HTR-8/SVneo (cell line): ENCODE measurements at places on chromosomes 4 and X.

DNA sequence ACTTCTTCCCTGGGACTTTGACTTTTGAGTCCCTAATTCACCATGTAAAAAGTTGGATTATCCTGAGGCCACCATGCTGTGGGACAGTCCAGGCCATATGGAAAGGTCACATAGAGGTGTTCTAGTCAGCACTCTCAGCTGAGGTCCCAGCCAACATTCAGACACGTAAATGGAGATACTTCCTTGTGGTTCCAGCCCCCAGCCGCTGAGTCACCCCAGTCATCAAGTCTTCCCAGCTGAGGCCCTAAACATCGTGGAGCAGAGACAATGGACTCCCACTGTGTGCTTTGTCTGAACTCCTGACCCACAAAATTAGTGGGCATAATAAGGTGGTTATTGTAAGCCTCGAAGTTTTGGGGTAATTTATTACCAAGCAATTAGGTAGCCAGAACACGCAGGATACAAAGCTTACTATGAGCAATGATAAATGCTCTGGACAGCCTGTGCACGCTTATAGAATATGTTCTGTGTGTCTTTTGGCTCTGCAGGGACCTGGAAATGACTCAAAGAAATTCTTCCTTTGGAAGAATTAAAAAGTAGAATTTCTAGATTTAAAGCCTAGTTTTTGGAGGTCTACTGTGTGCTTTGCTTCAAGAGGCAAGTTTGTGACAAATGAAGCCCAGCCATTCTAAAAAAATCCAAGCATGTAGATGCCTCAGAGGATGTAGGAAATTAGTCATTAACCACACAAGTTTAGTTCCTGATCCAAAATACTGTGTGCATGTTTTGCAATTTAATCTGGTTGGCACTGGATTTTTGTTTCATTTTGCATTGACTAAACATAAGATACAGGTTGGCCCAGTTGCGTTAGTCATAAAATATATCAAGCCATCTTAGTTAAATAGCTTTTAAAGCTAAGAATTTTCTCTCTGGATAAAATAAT, 33.2 kb upstream of the SLC9A7 start:
- DNase-seq = peak; percentile 41

GRCh38 chrX:121869876-121870477, 822.6 kb downstream of the GLUD2 start:
- DNase-seq = no peak

- no peak for DNase-seq
These were observed 77.5 kb upstream of the CASK start for GRCh38 chrX:42000836-42001235.

- DNase-seq = no peak
These were observed 140.1 kb downstream of the UCHL1 start for GRCh38 chr4:41396869-41397268.

DNA sequence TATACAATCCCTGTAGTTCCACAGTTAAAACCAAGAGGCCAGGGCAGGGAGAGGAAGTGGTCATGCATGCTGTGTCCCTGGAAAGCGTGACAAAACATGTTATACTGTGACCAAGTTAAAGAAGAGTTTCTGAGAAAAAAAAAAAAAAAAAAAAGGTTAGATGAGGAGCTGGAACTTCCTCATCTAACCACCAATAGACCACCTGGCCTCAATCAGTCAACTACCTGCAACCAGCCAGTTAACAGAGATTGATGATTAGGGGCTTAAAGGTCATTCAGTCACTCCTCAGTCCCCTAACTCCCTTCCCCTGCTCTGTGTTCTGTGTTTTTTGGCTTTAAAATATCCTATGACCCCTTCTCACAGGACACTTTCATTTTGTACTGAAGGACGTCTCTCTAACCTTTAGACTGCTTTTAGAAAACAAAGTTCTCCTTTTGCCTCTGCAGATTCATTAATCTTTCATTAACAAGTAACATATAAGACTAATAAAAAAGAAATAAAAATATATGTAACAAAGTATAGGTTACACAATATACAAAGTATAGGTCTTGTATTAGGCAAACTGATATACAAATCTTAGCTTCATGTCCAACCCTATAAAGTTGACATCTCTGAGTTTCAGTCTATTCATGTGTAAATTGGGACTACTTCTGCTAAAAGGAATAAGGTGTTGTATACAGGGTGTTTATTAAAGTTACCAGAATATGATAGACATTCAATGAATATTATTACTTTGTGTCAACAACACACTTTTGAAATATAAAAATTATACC, 179.1 kb upstream of the NDST4 start:
- DNase-seq = no peak

DNA sequence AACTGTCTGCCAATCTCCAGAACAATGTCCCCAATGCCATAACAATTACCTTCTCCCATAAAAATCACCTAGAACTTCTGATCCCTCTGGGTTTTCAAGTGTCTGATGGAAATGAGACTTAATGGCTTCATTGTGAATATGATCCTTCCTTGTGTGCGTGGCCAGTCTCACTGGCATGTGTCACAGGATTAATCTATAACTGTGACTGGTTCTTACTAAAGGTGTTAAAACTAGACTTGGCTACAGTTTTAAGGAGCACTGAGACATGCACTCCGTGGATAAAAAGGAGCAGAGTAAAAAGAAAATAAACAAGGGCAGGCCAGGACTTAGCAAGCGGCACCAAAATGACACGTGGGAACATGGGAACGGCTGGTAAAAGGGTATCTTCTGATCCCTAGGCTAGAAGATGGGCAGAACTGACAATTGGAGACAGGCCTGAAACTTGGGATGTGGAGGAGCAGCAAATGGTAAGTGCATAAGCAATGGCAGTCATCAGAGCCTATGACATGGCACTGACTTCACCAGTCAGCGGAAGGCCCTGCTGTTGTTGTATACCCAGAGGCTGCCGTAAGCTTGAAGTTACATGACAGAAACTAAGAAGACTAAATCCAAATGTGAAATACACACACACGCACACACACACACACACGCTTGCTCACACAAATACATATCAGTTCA, 256.6 kb upstream of the NOCT start:
- no peak for DNase-seq

GRCh38 chr4:72391281-72391680, 177.7 kb downstream of the ADAMTS3 start:
- DNase-seq = no peak

GRCh38 chrX:86806786-86807185, 658.5 kb downstream of the DACH2 start:
- no peak for DNase-seq

DNA sequence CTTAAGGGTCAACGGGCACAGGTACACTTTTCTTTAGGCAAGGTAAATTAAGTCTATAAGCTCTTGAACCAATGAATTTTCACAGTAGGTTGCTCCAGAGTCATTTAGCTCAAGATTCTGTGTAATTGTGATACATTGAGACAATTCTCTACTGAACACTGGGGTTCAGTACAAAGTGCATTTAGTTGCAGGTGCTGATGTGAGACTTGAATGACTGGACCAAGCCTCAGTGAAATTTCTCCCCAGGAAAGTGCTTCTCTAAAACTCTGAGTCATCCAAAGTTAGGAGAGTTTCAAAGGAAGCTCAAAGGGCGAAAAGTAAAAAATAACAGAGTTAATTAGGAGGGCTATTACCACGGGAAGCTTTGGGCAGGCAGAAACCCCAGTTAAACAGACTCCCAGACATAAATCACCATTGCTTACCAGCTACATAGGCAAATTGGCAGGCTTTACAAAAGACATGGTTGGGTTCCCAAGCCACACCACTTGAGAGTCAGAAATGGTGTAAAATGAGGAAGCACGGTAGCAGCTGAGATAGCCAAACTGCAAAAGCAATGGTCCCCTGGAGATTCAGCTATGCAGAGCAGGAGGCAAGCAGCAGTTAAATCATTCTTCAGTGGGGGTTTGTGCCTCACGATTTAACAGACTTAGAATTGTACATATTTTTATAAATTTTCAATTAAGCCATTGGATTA, 202.6 kb downstream of the PCDH19 start:
- DNase-seq = no peak

- DNase-seq = no peak
These were observed 14.0 kb upstream of the IGFBP7 start for GRCh38 chr4:57124145-57124544.

DNA sequence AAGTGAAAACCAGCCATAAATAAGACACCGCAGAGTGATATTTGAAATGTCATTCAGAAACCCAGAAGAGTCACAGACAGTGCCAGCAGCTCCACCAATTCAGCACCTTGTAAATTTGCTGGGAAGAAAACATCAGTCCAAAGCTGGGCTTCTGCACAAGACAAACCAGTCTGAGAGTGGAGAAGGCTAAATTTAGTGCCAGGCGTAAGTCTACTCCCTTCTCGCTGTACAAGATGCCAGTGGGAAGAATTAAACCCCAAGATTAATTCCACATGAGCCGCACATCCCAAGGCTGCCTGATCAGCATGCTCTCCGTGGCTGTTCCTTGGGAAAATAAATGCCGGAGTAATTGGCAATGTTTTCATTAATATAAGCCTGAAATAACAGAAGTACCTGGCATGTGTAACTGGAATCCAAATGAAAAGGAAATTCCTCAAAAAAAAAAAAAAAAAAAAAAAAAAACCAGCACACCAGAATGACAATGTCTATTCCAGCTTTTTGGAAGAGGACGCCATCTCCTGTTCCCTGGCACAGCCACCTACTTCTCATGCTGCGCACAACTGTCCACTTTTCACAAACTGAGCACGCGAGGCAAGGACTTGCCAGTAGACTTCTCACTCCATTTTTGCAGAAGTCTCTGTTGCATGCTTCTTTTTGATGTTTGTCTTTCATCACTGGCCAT, 95.5 kb downstream of the NSUN7 start:
- DNase-seq = no peak

GRCh38 chr4:1770791-1771231, 22.3 kb upstream of the FGFR3 start:
- DNase-seq = no peak

- no peak for DNase-seq
These were observed 1021.1 kb downstream of the STIM2 start for GRCh38 chr4:27881705-27882104.

- DNase-seq = no peak
These were observed 104.1 kb downstream of the PHOX2B start for GRCh38 chr4:41644288-41644914.

DNA sequence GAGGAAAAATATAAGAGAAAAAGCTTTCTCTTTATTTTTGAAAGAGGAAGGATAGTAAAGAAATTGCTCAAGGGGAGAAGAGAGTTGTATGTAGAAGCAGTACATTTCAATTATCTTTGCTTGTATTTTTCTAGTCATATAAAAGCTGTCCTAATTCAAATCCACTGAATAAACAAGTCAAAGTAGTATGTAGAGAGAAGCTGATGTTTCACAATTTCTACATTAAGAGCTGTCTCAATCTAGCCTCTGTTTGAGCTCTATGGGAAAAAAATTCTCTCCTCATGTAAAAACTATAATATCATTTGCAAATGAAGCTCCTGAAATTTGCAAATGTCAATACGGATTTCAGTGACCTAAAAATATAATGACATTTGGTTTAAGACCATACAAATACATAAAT, 52.6 kb downstream of the CHM start:
- no peak for DNase-seq

DNA sequence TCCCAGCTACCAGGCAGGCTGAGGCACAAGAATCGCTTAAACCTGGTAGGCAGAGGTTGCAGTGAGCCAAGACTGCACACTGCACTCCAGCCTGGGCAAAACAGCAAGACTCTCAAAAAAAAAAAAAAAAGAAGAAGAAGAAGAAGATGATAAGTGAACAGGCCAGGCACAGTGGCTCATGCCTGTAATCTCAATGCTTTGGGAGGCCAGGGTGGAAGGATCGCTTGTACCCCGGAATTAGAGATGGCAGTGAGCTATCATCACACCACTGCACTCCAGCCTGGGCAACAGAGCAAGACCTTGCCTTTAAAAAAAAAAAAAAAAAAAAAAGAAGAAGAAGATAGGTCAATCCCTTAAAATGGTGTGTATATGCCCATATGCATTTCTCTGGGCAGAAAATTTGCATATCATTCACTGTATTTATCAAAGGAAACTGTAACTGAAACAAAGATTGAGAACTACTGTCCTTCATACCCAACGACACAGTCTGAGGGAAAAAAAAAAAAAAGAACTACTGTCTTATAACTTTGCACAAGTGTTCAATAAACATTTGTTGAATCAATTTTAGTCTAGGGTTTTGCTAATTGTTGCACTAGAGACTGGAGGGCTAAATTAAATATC, 2.3 kb downstream of the RFC1 start:
- DNase-seq = no peak

DNA sequence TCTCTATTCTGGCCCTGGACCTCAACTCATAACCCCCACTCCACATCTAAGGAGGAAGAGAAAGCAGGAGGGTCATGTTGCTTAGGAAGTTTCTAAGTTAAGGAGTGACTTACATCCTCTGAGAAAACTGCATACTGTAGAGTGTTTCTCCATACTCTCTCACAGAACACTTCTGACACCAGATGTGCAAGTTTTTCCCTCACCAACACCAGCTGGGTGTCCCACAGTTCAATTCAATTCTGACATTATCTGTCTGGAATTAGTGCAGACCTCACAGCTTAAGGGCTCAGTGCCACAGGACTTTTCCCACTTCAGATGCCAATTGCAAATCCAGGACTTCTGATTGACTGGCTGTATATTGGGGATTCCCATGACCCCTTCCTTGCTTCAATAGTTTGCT, 89.0 kb upstream of the SFRP2 start:
- no peak for DNase-seq

DNA sequence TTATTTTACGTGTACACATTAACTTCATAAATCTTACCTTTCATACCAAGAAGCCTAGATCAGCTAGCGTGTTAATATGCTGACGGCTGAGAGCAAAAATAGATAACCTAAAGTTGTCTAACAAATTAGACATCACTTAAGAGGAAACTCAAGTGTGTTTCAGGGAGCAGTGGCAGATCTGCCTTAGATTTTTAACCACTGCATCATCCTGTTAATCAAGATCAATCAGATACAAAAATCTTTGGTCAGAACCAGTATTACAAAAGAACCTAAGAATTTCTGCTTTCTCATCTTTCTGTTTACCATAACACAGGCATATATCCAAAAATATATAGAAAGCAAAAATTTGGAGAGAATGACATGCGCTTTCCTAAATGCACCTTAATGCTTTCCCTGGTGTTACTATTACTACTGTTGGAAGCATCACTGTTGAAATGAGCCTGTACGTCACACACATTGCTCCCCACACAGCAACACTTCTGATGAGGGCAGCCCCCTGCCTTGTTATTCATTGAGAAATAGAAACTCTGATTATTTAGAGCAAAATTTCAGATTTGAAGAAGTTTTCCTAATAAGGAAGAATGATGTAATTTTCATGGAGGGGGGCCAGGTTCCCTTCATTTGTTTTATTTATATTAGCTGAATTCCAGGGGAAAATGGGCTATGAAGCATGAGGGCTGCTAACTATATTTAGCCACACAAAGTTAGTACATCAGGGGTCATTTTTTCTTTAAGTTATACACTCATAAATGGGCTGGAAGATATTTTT, 152.3 kb downstream of the CBR4 start:
- DNase-seq = no peak

DNA sequence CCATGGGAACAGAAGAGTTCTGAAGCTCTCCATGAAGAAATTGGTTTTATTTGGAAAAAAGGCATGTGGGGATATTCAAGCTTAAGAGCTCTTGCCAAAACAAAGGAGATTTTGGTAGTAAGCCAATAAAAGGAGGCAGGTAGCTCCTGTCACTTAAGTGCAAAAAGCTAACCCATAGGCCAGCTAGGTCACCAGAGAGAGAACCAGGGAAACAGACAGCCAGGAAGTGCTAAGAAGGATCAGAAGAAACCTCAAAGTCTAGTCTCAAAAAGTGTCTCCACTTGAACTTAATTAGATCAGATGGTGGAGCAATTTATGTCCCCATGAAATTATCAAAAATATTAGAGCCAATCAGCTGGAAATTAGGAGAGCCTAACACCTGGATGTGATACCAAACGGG, 49.2 kb downstream of the CD40LG start:
- no peak for DNase-seq
